ENCODE measurements at places on chromosomes 2 and 18.

- H3K36me3 ChIP-seq: no peaks in the 10 kb centered on the region
- DNase-seq: no peak
- no peak overlapping the region for H3K27ac ChIP-seq
Measured at GRCh38 chr2:145025382-145025781, 505.5 kb upstream of the ZEB2 start.

DNA sequence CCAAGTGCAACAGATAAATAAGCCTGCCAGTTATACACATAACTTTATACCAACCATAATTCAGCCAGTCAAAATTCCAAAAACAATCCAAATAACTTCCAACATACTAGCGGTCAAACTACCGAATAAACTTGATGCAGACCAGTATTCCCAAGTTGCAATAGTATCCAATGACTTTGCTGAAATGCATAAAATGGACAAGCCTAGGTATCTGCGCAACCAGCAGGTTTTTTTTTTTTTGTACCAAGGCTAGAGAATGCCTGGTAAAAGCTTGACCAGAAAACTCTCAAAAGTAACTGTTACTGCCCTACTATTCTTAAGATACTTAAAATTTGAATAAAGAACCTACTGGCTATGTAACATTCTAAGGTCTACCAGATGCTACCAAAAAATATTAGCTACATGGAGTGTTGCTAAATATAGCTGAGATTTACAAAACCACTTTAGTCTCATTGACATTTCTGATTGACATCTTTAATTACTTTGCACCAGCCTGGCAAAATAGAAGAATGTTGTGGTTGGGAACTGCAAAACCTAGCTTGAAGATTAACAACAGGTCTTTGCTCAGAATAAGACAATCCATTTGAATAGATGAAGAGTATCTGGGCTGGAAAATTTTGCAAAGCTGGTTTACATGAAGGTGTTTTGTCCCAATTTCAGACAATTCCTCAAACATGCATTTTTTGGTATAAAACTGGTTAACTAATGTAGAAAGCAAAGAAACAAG is 7.3 kb downstream of the SRSF7 start:
- peak overlapping the region; percentile 30 for H3K4me3 ChIP-seq
- H3K36me3 ChIP-seq: peaks cover 87% of the 10 kb centered on the region
- H3K27me3 ChIP-seq: no peaks in the 10 kb centered on the region

DNA sequence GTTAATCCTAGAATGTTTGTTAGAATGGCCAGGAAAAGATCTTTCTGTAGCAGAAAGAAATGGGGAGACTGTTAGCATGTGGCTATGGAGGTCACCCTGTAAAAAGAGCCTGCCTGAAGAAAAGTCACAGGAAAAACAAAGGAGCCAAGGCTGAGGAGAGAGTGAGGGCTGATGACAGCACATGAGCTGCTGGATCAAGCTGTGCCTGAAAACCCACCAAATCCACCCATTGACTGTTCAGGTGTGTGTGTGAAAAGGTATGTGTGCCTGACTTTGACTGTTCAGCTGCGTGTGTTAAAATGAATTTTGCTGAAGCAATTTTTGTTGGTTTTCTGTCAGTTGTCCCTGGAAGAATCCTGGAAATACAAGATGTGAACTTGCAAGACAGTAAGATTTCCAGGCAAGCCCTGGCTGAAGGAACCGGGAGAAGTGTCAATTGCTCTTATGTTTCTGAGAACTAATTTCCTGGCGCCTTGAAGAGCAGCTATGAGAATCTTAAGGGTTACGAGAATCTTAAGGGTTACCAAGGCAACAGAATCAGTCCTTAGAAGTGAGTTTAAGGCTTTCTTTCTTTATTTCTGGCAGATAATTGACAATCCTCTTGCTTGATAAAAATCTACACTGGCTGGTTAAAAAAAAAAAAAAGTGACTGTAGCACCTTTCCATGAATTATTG is 73.0 kb upstream of the LGALSL start:
- H3K4me3 ChIP-seq: no peak overlapping the region
- peaks cover 25% of the 10 kb centered on the region for H3K27me3 ChIP-seq
- H3K27ac ChIP-seq: no peak overlapping the region

DNA sequence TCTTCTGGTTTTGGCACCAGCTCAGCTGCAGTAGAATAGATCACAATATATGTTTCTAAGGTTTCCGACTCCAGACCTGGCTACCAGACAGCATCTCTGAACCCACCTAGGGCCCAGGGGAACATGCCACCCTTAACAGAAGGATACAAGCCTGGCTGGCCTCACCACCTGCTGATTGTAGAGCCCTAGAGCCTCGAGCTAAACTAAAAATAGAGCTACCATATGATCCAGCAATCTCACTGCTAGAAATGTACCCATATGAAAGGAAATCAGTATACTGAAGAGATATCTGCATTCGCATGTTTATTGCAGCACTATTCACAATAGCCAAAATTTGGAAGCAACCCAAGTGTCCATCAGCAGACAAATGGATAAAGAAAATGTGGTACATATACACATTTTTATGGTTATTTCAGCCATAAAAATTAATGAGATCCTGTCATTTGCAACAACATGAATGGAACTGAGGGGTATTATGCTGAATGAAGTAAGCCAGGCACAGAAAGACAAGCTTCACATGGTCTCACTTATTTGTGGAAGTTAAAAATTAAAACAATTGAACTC is 242.4 kb upstream of the SLC39A10 start:
- no peak overlapping the region for H3K4me3 ChIP-seq
- no peak for DNase-seq
- no peaks in the 10 kb centered on the region for H3K27me3 ChIP-seq

DNA sequence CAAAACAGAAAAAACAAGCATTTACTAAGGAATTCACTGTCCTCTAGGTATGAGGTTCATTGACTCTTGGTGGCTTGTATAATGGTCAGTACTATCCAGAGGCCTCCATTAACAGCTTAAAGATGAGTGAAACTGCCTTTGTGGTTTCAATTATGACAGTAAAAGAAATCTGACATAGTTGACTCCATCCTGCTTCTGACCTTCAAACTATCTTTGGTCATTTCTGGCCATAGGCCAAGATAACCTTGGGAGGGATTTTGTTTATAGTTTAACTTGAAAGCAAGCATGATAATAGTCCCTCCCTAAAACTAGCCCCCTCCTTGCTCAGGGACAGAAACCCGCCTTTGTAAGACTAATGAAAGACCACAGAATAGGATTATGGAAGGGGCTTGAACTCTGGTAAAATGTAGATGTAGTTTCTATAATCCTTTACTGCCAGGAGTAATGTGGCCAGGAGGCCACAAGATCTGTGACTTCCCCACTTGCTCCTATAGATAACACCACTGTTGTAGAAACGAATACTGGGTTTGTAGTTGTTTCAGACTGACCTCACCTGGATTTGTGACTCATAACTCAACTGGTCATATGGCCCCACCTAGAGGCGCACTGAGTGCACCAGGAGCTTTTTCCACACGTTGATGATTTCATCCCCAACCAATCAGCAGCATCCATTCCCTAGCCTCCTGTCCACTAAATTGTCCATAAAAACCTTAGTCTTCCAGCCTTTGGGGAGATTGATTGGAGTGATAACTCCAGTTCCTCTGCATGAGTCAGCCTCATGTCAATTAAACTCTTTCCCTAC is 8.6 kb upstream of the PLEKHM3 start:
- H3K27me3 ChIP-seq: no peaks in the 10 kb centered on the region
- H3K27ac ChIP-seq: no peak overlapping the region
- no peak overlapping the region for H3K4me3 ChIP-seq
- H3K36me3 ChIP-seq: no peaks in the 10 kb centered on the region
- no peak for DNase-seq
- H3K4me1 ChIP-seq: no peaks in the 10 kb centered on the region

Measured in central memory CD8-positive, alpha-beta T cell (primary cell).